CD4-positive, alpha-beta T cell (primary cell): ENCODE measurements at places on chromosomes 2 and 18. TPM values are rescaled to one million over a fixed set of nuclear protein-coding genes. Genes with fewer than 3 reads are reported as not detected.
A peak's percentile ranks its signal among the peaks of the same experiment; 100 is the strongest.

MARCHF4 gene
- total RNA-seq, result not detected

DNA sequence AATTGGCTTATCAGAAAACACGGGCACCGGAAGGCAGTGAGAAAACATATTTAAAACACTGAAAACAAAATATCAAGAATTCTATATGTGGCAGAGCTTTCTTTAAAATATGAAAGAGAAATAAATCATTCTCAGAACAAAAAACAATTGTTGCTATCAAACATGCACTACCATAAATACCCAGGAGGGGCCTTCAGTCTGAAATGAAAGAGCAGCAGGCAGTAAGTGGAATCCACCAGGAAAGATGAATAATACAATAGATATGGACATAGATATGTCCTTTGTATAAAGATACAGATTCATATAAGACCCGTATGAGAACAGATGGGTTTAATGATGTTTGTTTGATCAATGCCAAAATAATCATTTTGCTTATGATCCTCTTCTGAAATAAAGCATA, 142.0 kb downstream of the TMEM18 start:
- no peak for DNase-seq

- DNase-seq, result no peak
Observed at GRCh38 chr2:181022652-181023051, 42.2 kb downstream of the UBE2E3 start.

DNA sequence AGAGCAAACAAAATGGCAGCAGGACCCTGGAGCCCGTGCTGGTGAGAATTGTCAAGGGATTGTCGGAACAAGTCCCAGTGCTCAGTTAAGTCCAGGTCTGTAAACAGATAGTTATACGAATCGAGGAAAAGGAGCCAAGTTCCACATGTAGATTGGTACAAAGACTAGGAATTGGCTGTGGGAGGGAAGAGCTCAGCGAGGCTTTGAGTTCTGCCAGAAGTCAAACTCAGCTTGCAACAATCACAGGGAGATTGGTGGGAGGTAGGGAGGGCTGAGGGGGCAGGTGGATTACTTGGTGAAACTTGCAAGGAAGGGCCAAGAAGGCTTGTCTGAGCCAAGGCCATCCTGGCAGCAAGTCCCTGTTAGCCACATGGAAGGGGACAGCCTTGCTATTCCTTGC, 217.8 kb upstream of the ARL4C start:
- no peak for DNase-seq

DNA sequence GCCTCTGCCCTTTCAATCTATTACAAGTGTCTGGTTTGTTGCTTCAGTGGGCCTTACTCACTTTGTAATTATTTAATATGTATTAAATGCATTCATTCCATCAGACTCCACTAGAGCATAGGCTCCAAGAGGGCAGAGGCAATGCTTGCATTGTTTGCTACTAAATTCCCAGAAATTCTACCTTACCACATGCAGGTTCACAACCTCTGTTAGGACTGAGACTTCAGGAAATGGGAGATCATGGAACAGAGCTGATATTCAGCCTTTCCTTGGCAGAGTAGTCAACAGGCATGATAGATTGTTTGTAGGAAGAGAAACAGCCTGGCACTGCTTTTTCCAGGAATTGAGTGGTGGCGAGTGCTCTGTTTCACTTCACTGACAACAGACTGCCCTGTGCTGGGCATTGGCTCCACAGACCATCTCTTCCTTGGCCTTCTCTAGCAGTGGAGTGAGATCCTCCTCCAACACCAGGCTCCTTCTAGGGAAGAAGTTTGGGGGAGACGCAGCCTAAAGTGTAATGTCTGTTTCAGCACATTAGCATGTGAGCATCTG, 6.2 kb upstream of the MATN3 start:
- DNase-seq, result no peak

GRCh38 chr2:159286709-159287441, 372 bp upstream of the WDSUB1 start:
- peak; percentile 100 for DNase-seq

DNA sequence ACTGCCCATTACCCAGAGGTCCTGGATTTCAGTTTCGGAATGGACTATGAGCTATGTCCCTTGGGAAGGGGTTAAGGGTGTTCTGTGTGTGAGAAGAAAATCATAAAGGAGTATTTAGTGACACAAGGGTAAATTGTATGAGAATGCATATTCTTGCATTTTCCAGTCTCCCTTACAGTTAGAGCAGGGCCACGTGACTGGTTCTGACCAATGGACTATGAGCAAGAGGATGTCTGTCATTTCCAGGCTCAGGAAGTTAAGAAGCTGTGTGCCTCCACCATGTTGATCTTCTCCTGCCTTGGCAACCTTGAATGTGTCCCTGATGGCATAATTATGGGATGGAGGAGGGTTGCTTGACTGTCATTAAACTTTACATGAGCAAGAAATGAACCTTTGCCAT, 94.9 kb downstream of the DHRS9 start:
- DNase-seq, result no peak

- DNase-seq, result no peak
Observed at GRCh38 chr2:235577404-235578330, 83.8 kb downstream of the AGAP1 start.

- DNase-seq, result no peak
Observed at GRCh38 chr2:67085146-67085545, 312.0 kb upstream of the ETAA1 start.

DNA sequence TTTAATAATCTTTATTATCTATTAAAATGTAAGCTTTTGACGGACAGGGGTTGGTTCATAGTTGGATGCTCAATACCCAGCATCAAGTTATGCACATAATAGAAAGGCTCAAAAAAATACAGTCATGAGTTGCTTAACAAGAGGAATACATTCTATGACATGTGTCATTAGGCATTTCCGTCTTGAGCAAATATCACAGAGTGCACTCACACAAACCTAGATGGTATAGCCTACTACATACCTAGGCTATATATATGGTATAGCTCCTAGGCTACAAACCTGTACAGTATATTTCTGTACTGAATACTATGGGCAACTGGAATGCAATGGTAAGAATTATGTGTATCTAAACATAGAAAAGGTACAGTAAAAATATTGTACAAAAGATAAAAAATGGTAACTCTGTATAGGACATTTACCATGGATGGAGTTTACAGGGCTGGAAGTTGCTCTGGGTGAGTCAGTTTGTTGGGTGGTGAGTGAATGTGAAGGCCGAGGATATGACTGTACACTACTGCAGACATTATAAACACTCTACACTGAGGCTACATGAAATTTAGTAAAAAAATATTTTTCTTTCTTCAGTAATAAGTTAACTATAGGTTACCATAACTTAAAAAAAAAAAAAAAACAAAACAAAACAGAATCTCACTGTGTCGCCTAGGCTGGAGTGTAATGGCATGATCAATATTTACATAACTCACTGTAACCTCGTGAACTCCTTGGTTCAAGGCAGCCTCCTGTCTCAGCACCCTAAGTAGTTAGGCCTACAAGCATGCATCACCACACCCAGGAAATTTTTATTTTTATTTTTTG, 201.2 kb downstream of the NBAS start:
- no peak for DNase-seq

DNA sequence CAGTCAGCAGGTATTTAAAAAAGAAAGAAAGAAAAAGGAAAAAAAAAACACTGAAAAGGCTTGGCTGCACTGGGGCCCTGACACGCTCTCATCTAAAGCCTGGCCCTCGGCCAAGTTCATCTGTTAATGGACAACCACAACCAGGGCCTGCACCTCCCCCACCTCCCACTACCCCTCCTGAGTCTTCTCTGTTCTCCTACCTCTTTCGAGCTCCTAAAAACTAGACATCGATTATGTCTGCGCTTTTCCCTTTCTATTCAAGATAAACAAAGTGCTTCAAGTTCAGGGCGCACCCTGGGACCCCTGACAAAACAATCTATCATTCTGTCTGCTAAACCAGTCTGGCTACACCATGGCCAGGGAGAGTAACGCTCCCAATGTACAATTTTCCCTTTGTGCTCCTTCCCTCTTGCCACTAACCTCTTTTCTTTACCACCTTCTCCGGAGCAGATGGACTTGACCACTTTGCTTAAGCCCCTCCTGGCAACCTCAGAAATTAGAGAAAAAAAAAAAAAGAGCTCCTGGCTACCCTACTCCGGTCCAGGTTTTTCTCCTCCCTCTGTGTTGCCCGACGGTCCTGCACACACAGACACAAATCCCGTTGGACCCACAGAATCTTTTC, 22.7 kb downstream of the BCL11A start:
- DNase-seq, result no peak

DNA sequence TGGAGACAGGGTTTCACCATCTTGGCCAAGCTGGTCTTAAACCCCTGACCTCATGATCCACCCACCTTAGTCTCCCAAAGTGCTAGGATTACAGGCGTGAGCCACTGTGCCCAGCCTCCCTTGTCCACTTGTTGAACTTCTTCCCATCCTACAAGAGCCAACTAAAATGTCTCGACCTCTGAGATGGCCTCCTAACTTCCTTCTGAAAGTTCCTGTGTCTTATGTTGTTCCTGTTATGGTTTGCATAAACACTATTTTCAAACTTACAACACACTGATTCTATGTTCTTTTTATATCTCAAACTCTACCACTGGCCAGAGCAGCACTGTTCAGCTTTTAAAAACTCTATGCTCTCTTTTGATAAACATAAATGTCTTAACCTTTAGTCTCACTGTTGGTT, 63.3 kb upstream of the UGP2 start:
- no peak for DNase-seq

DNA sequence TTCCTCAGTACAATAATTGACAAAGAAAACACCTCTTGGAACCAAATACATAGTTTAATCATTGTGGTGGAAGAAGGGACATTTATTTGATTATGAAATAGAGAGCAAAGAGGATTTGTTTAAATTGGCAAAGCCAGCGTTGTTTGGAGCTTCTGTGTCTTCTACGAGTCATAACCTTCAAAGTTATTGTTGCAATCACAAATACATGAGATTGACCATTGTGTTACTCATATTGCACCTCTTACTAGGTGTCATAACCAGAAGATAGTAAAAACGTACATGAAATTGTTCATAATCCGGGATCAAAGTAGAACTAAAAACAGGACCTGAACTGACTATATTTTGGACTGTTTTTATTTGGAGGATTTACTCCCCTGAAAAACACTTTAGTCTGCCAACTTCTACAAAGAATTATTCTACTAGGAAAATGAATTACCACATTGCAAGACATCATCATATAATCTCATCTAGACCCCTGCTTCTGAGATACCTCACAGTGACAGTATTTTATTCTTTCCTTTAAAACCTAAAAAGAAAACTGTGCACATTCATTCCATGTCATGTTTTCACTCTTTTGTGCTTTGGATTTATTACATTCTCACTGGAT, 151.7 kb upstream of the KLF7 start:
- no peak for DNase-seq

GRCh38 chr2:2645162-2645855, 314.2 kb upstream of the MYT1L start:
- DNase-seq, result no peak

DNA sequence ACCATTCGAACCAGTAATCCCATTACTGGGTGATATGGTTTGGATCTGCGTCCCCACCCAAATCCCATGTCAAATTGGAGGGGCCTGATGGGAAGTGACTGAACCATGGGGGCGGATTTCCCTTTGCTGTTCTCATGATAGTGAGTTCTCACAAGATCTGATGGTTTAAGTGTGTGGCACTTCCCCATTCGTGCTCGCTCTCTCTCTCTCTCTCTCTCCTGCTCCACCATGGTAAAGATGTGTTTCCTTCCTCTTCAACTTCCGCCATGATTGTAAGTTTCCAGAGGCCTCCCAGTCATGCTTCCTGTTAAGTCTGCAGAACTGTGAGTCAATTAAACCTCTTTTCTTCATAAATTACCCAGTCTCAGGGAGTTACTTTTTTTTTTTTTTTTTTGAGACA, 62.6 kb downstream of the NBAS start:
- no peak for DNase-seq

DNA sequence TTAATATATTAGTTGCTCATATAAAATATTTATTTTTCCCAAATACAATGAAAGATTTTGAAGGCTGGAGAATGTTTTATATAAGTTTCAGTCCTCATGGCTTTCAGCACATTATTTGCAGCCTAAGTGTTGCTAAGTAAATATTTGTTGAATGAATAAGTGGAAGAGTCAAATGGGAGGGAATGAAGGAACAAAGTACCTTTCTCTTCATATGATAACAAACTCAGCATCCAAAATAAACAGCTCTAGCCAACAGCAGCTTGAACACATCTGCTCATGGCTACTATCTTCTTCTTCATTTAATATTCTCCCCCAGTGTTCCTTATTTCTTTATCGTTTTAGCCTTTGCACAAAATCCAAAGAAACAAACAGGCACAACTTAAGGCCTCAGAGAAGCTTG, 385.2 kb upstream of the PIK3C3 start:
- no peak for DNase-seq

DNA sequence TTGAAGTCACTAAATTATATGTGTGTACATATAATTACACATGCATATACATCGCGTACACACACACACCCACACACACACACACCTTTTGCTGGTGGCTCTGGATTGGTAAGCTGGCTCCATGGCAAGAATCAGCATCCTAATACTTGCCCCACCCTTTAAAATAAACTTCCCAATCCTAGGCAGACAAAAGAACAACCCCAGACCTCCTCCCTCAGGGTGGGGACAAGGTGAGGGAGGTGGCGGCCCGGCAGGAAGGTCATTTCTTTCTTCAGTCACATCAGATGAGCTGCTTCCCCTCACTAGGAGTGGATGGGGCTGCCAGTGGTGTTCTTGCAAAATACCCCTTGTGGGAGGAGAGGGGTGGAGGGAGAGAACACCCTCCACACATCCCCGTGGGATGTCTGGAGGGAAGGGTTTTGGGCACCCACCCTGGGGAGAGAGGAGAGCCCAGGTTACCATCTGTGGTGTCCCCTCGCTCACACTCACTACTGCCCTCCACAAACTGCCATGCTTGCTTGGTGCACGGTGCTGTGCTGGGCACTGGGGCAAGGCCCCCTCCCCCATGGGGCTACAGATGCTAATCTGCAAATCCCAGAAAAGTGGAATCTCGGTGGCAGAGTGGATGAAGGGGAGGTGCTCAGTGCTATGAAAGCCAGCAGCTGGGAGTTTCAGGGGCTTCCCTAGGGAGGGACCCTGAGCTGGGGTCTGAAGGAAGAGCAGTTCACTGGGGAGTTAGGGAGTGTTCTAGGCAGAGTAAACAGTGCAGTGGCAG, 64.0 kb downstream of the ODC1 start:
- DNase-seq, result no peak

GRCh38 chr2:222854773-222855700, 5.8 kb upstream of the ACSL3 start:
- DNase-seq, result no peak

DNA sequence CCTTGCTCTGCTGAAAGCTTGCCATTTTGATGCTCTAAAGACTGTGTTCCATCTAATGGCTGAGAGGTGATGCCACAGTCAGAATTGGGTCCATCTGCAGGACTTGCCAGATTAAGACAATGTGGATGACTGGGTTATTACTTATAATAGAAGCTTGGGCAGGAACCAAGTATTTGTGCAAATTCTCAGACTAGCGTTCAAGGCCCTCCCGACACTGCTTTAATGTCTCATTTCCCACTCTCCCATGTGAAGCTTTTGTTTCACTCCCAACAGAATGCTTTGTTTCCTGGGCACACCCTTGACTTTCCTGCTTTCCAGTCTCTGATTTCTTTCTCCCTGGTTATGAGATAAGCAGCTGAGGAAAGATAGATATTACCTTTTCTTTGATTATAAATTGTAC, 215.8 kb downstream of the KCNS3 start:
- DNase-seq, result no peak

- no peak for DNase-seq
Observed at GRCh38 chr2:240794178-240794721, 25.8 kb downstream of the KIF1A start.
